ENCODE measurements at places on chromosomes 7 and 10.

GRCh38 chr10:130300608-130301020 is 164.4 kb downstream of the GLRX3 start:
- DNase-seq: no peak

DNA sequence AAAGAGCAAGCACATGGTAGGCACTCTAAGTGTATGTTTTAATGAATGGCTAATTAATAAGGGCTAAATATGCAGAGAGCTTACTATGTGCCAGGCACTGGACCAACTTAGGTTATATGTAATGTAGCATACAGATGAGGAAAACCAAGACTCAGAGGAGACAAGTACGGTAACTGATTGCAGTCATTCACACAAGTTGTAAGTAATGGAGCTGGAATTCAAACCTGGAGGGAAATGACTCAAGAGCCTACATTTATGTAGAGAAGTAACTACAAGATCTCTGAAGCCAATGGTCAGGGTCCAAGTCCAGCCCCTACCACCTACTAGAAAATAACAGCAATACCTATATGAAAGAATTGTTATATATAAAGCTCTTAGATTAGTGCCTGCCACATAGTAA is 97.3 kb upstream of the KCNIP2 start:
- no peak for DNase-seq

GRCh38 chr10:22704471-22704911 is 9.9 kb downstream of the PIP4K2A start:
- no peak for DNase-seq

GRCh38 chr7:3805151-3805550 is 504.1 kb downstream of the SDK1 start:
- DNase-seq: no peak

DNA sequence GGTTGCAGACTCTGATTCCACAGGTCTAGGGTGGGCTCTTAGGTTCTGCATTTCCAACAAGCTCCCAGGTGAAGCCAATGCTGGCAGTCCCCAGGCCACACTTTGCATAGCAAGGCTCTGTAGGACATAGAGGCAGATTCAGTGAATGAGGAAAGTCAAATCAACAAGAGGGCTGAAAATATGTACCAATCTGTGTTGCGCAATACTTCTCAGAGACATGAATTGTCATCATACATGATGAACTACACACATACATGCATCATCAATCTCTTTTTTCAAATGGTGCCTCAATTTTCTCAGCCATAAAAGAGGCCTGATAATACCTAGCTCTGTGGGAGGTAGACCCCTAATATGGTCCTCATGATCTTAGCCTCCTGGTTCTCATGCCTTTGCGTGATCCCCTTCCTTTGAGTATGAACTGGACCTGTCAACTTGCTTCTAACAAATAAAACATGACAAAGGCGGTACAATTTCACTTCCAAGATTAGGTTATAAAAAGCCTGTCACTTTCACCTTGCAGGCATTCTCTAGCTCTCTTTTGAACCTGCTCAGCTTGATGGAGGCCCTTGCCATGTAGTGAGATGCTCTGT is 49.0 kb downstream of the PIK3CG start:
- DNase-seq: no peak

DNA sequence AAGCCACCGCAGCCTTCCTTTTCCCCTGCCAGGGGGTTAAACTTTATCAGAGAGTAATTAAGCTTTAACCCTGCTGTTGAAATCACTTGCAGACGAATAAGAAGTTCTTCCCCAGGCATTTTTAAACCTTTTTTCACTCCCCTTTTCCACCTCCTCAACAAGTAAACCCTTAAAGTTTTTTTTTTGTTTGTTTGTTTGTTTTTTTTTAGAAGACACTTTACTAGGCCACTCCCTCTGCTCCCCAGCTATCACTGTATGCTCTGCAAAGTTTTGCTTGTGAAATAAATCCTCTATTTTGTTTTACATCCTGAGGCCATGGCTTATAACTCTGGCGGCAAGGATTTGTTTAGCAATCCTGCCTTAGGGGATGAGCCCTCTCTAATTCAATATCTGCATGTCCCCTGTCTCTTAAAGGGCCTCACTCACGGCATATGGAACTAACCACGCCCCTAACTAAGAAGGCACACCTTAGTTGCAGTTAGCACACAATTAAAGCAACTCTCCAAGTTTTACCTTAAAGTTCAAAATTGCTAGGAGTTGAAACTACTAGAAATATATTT is 1354.7 kb upstream of the LRRTM3 start:
- DNase-seq: no peak

Data from anterior cingulate cortex (tissue), 58 donors.